ENCODE measurements at places on chromosomes 1 and 21.
A peak's percentile ranks its signal among the peaks of the same experiment; 100 is the strongest.

DNA sequence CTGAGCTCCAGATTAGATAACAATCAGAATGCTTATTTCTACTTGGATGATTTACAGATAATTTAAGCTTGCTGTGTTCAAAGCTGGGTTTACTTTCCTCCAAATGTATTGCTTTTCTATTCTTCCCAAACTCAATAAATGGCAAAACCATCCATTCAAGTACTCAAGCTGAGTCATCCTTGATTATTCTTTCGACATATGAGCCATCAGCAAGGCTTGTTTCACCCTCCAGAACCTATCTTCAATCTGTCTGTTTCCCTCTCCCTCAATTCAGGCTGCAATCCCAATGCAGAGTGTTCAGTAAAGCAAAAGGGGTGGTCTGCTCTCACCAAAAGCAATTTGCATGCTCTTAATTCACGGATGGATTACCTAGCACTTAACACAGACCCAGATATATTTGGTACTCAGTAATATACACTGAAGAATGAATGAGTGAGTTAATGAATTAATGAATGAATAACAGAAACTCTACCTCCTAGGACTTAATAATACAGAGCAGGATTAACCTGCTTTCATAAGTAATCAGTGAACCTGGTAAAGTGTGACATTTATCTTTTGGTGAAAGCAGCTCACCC lies 41.9 kb downstream of the DDR2 start:
- no peak for DNase-seq

DNA sequence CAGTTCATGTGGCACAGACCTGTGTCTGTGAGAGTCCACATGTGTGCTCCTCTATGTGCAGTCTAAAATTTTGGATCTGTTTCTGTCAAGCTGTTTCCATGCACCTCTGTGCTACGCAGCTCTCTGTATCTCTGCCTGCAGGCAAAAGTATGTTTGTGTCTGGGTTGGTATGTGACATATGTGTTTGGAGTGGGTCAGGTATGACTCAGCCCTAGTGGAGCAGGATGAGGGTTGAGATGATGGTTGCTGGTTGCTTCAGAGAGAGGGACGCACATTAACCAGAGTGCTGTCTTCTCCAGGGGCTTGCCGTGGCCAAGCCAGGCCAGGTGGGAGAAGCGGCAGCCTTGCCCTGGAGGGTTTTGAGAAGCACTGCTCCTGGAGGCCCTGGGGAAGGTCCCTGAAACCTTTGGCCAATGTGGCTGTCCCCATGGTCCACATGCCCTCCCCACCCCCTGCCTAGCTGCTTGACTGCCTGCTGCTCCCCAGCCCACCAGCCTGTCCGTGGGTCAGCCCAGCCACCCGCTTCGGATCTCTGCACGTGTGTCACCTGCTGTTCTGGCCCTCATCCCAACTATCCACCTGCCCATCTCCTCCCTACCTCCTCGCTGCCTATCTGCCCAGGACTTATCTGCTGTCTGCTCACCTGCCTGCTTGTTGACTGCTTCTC lies 4.1 kb upstream of the EVA1B start:
- DNase-seq: no peak

GRCh38 chr21:33852485-33852884 lies 63.1 kb downstream of the ATP5PO start:
- no peak for DNase-seq

DNA sequence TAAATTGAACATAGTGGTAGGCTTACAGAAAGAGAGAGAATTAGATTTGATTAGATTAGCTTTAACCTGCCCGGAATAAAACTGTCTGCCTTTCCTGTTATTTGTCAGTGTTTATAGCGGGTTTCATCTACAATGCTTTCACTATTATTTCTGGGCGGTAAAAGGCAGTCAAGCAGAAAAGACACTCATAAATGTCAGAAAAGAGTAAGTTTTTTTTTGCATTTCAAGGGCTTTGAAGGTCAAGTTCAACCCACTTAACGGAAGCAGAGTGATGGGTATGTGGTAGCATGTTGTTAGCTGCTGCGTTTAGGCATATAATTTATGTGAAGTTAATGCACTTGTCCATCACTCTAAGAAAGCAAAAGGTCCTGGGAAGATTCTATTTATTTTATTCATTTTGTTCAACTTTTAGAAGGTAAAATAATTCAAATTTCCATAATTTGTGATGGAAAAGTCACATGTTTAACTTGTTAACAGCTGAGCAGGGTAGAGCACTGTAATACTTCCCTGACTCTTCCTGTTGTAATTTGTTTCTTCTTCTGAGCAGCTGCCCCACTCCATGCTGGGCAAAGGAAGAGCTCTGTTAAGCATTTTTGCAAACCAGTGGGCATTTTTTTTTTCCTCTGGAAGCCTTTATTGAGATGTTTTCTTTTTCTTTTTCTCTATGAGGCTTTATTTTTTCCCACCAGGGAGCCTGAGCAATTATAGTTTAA lies 220.1 kb downstream of the ST6GALNAC3 start:
- no peak for DNase-seq

- DNase-seq: no peak
Measured at GRCh38 chr1:115545096-115545720, 96.6 kb upstream of the VANGL1 start.

DNA sequence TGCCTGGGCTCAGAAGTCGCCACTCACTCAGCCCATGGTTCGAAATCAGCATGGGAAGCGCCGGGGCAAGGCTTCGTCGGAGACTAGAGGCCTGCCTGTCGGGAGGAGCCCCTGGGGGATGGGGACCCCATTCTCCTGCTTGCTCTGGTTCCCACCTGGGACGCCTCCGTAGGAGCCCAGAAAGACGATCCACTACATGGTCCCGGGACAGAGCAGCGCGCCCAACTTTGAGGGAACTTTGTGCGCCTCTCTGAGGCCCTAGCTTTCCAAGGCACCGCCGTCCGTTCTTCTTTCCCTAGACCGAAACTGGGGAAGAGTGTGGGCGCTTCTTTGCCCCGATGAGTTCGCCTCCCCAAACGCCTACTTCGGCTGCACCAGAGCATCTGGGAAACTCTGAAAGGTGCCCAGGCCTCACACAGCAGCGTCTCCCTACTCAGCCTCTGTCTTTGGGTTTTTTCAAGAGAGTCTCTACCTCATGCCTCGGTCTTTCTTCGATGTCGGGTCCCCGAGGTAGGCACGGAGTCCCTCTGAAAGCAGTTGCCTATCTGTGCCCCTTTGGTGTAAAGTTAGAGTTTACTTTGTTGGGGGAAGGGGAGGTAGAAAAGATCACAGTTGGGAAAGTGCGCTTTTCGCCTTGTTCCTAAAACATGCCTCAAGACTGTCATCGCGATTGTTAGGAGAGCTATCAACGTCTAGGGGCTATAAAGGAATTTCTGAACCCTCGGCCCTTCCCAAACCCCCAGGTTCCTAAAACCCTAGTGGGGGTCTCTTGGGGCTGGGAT lies 14.0 kb downstream of the NR5A2 start:
- DNase-seq: peak; percentile 45

- no peak for DNase-seq
Measured at GRCh38 chr1:163320891-163321290, 863 bp upstream of the NUF2 start.

Data from colonic mucosa (tissue), 4 donors.